ENCODE measurements at places on chromosomes 5 and 9. TPM values are rescaled to one million over a fixed set of nuclear protein-coding genes. Genes with fewer than 3 reads are reported as not detected.

The SLC22A4 gene
- 0.47 TPM for polyA plus RNA-seq

The BTNL3 gene
- 0.09 TPM for polyA plus RNA-seq

The PRR7 gene
- polyA plus RNA-seq: 5.7 TPM

The SLC2A6 gene
- 15.4 TPM for polyA plus RNA-seq

The KIF2A gene
- polyA plus RNA-seq: 7.0 TPM

The PLPPR1 gene
- not detected for polyA plus RNA-seq

The TMEM252 gene
- polyA plus RNA-seq: not detected

The ANKRD20A1 gene
- 0.37 TPM for polyA plus RNA-seq

The TAF11L5 gene
- polyA plus RNA-seq: not detected

The C9 gene
- not detected for polyA plus RNA-seq

The GDNF gene
- polyA plus RNA-seq: 0.06 TPM

The LRRC70 gene
- 11.4 TPM for polyA plus RNA-seq

The CD180 gene
- 11.6 TPM for polyA plus RNA-seq

The PLAC8L1 gene
- 0.29 TPM for polyA plus RNA-seq

The EQTN gene
- polyA plus RNA-seq: 0.28 TPM

The PPP3R2 gene
- not detected for polyA plus RNA-seq

The MRPL41 gene
- 84.9 TPM for polyA plus RNA-seq

The PCDHGA2 gene
- 0.19 TPM for polyA plus RNA-seq

The PRRX2 gene
- 0.32 TPM for polyA plus RNA-seq

The PDE8B gene
- polyA plus RNA-seq: 0.22 TPM

All from spleen (tissue), 13 donors.